ENCODE measurements at places on chromosomes 11 and 22. TPM values are rescaled to one million over a fixed set of nuclear protein-coding genes. Genes with fewer than 3 reads are reported as not detected.

The JAML gene
- total RNA-seq: not detected

The MIOX gene
- 0.09 TPM for total RNA-seq

The GLYATL1 gene
- total RNA-seq: not detected

The RBMXL2 gene
- not detected for total RNA-seq

The TXNRD2 gene
- 34.1 TPM for total RNA-seq

The UBQLN3 gene
- not detected for total RNA-seq

The C11orf86 gene
- 43.6 TPM for total RNA-seq

The CASP4 gene
- total RNA-seq: 5.0 TPM

The MMP12 gene
- total RNA-seq: 0.07 TPM

The TMPRSS5 gene
- total RNA-seq: 0.14 TPM

The LSP1 gene
- 1.8 TPM for total RNA-seq

The OR6A2 gene
- not detected for total RNA-seq

The UCP3 gene
- 1.4 TPM for total RNA-seq
